NCI-H146 (cell line): ENCODE measurements at places on chromosomes 1 and 21.

- no peak for DNase-seq
Measured at GRCh38 chr21:45202889-45203288, 84.8 kb downstream of the POFUT2 start.

DNA sequence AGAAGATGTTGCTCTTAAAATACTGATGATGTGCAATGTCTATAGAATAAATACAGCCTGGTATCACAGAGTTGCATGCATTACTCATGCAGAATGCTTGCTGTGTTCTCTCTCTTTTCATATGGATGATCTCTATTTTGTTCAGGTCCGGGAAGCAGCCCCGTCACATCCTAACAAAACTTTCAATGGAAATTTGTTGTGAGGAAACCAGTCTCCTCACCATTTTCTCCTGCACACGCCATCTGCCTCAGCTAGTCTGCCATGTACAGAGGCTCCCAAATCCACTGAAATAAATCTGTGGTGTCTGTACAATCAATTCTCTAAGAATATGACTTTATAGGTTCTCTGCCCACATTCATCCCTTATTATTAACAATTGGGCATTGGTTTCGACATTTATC lies 42.4 kb downstream of the DAB1 start:
- DNase-seq: no peak

- DNase-seq: peak; percentile 31
Measured at GRCh38 chr21:20971296-20971921, 26.8 kb upstream of the NCAM2 start.

- peak; percentile 90 for DNase-seq
Measured at GRCh38 chr1:30823969-30824735, 66.6 kb upstream of the LAPTM5 start.

- DNase-seq: no peak
Measured at GRCh38 chr1:57711326-57711725, 287.5 kb upstream of the DAB1 start.

GRCh38 chr1:36667836-36668235 lies 185.1 kb upstream of the CSF3R start:
- no peak for DNase-seq

GRCh38 chr1:7574121-7575040 lies 196.7 kb upstream of the VAMP3 start:
- DNase-seq: peak; percentile 87

- DNase-seq: no peak
Measured at GRCh38 chr1:84574936-84575335, 696 bp upstream of the CTBS start.

GRCh38 chr1:94068999-94069918 lies 51.7 kb downstream of the ABCA4 start:
- peak; percentile 59 for DNase-seq
